ENCODE measurements at places on chromosomes 5 and 9.

DNA sequence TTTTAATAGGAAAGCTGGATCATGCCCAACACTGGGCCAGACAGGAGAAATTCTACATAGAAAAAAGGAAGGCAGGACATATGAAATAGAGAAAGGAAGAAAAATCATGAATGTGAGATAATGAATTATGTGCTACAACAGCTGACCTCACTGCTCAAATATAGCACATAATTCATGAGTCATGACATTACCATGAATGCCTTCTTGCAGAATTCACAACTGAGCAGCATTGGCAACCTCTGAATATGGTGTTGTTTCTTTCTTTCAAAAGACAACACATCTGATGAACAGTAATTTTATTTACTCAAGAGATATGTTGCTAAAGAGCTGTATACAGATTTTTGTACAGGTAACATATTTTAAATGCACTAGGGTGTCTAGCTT is 34.4 kb downstream of the APBA1 start:
- DNase-seq: peak; percentile 9

DNA sequence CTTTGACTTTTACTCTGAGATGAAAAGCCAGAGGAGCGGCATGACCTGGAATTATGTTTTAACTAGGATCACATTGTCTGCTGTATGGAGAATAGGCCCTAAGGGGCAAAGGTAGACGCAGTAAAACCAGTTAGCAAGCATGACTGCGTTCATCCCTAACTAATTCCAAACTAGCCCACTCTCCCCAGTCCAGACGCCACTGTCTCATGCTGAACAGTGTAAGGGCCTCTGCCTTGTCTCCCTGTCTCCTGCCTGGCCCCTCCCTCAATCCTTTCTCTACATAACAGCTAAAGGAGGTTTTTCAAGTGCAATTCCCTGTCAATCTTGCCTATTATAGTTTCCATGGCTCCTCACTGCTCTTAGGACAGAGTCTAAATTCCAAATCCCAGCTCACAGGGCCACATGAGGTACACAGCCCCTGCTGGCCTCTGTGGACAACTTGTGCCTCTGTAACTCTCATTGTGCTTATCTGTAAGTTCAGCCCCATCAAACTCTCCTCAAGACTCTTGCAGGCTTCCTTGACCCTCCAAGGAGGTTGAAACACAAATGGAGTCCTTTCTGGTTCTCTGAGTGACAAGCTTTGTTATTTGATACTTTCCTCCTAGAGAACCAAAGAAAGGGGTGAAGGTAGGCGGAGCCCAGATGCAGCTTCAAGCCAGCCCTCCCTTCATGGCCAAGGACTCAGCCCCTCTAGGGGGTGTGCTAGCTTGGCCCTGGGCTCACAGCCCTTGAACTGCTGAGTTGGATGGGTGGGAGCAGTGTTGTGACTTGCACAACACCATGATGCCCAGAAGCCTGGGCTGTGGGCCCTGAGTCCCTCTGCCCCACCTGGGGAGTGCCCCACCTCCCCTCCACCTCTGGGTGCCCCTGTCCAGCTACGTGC is 16.0 kb upstream of the SLC22A4 start:
- no peak for DNase-seq

DNA sequence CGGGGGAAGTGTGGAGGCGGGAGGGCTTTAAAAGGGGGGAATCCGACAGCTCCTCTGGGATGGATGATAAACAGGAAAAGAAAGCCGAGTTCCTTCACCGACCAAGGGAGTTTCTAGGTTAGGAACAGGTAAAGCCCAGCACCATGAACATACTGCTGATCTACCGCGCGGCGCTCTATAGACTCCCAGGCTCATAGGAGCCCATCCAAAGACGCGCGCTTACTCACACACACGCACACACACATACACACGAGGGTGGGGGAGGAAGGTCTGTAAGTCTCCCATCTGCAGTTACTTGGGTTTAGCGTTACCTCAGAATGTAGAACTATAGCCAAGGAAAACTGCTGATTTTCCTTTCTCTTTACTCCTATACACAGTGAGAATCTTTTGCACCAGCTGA is 2.6 kb upstream of the GABRB2 start:
- DNase-seq: no peak

DNA sequence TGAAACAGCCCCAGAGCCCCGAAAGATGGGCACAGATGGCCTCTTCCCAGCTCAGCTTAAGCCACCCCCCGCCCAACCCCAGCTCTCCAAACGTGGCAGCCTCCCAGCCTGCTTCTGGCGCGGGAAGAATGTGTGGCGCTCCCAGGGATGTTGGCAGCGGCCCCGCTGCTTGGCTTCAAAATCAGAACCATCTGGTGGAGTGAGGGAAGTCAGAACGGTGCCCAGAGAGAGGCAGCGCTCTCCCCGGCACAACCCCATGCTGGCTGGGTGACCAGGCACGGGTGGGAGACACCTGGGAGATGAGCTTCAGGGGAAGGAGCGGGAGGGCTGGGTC is 72.7 kb upstream of the ORM1 start:
- DNase-seq: no peak

- peak; percentile 87 for DNase-seq
Measured at GRCh38 chr5:151072630-151073025, 8.2 kb downstream of the TNIP1 start.

DNA sequence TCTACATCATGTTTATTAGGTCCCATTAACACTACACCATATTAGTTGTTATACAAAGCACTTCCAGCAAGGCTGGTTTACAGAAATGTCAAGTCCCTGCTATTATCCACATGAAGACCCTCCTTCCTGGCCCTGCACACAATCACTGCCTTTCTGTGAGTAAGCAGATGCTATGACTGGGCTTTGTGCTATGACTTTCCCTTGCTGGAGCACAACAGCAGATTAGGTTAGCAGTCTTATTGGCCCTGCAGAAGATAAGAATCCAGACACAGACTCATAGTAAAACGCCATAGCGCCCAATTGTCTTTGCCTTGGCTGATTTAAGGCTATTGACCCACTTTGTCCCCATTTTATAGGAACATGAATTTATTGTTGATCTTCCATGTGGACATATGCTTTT is 228.9 kb upstream of the ACTBL2 start:
- no peak for DNase-seq

- no peak for DNase-seq
Measured at GRCh38 chr9:72649127-72649442, 127.7 kb downstream of the TMC1 start.

- no peak for DNase-seq
Measured at GRCh38 chr9:120872791-120873502, 4.0 kb downstream of the PHF19 start.

DNA sequence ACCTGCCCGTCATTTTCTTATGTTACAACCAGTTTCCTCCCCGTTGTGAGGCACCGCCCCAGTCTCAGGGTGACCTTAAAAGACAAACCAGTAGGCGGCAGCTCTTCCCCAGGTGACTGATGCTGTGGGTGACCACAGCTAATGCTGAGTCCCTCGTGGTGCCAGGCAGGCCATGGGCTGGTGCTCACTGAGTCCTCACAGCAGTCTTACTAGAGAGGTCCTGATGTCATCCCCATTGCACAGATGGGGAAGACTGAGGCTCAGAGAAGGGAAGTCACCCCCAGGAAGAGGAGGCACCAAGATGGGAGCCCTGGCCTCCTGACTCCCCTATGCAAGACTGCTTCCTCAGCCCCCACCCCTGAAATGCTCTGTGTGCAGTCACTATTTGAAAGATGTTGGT is 978 bp downstream of the CFAP157 start:
- peak; percentile 38 for DNase-seq

DNA sequence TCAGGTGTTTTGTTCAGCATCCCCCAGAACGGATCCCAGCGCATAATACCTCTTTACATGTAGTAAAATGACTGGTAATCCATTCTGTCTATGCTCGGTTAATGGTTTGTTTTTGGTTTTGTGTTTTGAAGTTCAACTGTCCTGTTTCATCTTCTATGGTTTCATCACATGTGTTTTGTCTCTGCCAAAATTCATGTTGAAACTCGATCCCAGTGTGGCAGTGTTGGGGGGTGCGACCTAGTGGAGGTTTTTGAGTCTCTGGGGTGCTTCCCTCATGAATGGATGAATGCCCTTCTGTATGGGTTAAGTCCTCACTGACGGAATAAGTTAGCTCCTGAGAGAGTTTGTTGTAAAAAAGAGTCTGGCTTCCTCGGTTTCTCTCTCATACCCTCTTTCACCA is 317.4 kb downstream of the KDM4C start:
- no peak for DNase-seq

DNA sequence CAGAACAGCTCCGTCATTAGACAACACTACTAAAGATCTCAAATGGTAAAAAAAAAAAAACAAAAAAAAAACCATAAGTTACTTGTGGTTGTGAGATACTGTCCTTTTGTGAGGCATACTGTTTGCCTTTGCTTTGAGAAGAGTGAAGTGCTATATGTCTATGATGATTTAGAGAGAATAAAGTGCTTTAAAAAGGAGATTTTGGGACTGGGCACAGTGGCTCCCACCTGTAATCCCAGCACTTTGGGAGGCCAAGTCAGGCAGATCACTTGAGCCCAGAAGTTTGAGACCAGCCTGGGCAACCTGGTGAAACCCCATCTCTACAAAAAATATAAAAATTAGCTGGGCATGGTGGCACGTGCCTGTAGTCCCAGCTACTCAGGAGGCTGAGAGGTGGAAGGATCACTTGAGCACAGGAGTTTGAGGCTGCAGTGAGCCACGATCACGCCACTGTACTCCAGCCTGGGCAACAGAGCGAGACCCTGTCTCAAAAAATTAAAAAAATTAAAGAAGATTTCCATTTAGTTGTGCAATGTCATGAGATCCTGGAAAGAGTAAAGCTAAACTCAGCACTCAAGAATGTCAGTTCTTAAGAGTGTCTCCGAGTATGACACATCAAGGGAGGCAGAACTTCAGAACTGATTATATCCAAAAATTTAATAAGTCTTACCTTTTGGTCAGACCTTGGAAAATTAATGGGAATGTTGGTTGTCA is 87.3 kb downstream of the PRDM6 start:
- DNase-seq: peak; percentile 24

DNA sequence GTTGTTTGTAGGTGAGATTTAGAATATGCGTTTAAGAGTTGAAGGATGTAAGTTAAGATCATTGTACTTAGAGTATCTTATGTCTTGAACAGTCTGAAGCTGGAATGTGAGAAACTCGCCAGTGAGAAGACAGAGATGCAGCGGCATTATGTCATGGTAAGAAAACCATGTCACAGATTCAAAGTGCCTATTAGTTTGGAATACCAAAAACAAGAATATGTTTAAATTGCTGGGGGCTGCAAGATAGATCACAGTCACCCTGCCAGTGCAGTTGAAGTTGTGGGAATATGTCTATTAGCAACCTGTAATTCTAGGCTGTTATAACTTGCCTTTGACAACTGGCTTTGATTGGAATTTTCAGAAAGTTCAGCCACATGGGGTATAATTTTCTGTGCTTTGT is 3.0 kb downstream of the TLE4 start:
- no peak for DNase-seq

DNA sequence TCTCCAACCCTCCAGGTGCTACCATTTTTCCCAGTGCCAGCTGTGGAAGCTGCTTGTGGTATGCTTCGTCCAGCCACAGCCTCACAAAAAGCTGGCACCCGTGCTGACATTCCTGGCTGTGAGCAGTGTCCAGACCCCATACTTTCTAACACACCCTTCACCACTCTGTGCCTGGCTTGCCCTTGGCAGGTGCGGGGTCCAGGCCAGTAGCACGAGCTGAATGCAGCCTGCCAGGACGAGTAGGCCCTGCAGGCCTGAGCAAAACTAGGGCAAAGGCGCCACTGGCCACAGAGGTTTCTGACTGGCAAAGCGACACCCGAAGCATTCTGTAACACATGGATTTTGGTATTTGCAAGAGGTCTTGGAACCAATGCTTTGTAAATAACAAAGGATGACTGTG is 26.0 kb upstream of the GHR start:
- DNase-seq: no peak

DNA sequence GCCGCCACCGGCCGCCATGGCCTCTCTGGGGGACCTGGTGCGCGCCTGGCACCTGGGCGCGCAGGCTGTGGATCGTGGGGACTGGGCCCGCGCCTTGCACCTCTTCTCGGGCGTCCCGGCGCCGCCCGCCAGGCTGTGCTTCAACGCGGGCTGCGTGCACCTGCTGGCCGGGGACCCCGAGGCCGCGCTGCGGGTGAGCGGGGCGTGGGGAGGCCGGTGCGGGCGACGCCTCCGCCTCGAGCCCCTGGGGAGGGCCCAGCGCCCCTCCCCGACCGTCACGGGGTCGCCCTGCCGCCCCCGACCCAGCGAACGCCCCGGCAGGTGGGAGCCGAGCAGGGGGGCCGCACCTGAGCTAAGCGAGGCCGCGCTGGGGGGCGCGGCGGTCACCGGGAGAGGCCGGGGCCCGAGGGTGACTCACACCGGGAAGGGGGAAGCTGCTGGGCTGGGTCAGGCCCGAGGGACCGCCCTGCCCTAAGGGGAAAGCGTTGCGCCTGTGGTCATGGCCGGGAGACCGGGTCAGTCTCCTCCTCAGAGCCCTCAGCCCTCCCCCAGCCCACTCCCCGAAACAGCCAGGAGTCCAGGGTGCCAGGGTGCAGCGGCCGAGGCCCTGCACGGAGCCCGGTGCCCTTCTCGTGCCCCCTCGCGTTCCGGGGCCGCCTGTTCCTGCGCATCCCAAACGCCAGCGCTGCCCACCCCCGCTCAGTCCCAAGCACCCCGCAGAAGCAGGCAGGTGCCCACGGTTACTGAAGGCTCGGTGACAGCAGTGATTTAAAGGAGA is 510 bp downstream of the NOXA1 start:
- peak; percentile 49 for DNase-seq

GRCh38 chr9:115008536-115009270 is 78.3 kb upstream of the TNFSF8 start:
- DNase-seq: peak; percentile 80

DNA sequence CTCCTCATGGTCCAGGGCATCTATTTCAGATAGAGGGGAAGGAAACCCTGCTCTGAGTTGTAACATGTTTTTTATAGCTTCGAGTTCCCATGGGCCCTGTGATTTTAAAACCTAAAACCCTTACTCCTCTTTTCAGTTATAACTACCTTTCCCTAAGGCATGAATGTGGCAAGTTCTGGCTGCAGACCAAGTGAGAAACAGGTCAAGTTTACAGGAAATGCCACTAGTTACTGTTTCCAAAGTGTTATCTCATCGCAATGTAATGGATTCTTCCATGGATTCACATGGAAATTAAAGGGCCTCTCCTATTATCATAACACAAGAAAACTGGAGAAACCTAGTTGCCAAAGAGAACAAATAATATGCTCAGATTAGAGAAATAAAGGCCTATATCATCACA is 574.5 kb upstream of the GRAMD2B start:
- peak; percentile 64 for DNase-seq

DNA sequence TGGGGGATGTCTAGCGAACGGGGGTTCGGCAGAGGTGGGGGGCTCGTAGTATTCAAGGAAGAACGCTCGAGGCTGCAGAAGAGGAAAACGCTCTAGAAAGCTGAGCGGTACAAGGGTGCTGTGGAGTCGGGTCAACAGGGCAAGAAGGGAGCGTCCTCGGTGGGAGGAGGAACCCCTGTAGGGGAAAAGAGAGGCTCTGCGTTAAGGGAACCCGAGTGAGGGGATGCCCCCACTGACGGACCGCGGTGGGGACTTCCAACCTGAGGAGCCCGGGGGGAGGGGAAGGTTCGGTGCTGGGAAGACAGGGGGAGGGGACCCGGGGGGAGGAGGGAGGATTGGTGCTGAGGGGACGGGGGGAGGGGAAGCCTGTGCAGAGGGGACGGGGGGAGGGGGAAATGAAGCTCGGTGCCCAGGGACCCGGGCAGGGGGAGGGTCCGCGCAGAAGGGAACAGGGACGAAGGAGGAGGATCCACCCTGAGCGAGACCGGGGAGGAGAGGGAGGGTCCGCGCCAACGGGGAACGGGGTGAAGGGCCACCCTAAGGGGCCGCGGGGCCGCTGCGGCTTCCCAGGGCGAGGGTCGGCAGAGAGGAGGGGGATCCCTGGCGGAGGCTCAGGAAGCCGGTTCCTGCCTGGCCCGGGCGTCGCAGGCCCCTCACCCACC is 621 bp downstream of the NR6A1 start:
- no peak for DNase-seq

GRCh38 chr9:106450549-106450948 is 412.4 kb upstream of the ZNF462 start:
- DNase-seq: peak; percentile 9
